ENCODE measurements at places on chromosomes 16 and 17.

GRCh38 chr16:57504001-57504400, 17.7 kb upstream of the DOK4 start:
- DNase-seq = no peak

GRCh38 chr17:28398280-28398981, 7.6 kb downstream of the SLC46A1 start:
- no peak for DNase-seq

- DNase-seq = no peak
Measured at GRCh38 chr16:56613706-56614105, 5.3 kb downstream of the MT2A start.

DNA sequence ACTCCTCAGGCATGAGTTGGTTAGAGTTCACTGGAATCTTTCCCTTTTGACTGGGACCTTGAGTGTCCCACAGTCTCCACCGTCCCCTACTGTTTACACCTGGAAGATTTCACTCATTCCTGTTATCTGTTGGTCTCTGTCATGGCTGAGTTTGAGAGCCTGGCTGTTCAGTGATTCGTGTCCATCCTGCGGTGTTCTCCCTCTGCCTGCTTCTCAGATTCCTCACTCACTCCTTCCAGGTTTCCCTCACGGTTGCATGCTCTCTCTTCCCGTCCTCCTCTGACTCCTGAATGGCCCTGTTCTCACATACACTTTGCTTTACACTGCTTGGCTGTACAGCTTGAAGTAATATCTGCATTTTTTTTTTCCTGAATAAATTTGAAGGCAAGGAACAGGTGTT, 24.5 kb downstream of the OR1D5 start:
- DNase-seq = no peak

DNA sequence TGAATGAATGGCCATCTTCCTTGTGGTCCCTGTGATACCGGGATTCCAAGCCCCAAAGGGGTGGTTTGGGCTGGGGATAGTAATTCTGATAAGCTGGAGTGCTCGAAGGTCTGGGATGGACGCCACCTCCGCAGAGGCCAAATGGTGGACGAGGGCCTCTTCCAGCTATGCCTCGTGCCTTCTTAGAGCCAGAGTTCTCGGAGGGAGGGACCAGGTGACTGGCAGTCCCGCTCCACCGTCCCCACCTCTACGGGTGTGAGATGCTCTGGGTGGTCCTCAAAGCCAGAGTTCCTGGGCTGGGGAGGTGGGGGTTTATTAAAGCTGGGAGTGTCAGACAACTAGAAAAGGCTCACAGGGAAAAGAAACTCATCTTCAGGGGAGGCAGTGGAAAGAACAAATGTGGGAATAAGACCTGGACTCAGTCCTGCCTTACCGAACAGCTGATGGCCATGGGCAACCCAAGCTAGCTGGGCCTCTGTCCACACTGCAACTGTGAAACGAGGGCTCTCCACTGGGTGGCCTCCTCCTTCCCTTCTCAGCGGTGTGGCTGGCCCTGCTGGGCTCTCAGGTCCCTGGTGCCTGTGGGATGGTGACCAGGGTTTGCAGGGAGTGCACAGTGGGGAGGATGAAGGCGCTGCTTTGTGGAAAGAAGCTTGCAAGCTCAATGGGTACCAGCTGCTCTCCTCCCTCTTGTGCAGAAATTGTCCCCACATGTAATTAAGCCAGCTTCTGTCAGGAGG, 75.2 kb downstream of the N4BP1 start:
- no peak for DNase-seq

GRCh38 chr16:89612415-89613166, 851 bp upstream of the DPEP1 start:
- DNase-seq = no peak

DNA sequence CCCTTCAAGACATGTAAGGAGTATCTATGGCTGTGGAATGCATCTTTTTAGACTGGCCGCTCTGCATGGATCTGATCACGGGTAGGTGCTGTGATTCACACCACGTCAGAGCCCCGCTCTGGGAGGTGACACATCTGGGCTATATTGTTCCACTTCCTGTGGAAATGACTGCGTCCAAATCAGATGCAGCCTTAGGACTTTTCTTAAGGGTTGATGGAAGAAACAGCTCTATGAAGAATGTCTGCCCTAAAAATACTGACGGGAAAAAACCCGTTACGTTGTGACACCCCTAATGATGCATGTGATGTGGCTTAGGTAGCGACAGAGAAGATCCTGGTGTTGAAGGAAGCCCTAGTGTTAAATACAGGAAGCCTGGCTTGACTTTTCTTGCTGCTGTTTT, 12.2 kb downstream of the BANP start:
- DNase-seq = peak; percentile 44

GRCh38 chr17:55005520-55005919, 37.0 kb downstream of the STXBP4 start:
- no peak for DNase-seq

DNA sequence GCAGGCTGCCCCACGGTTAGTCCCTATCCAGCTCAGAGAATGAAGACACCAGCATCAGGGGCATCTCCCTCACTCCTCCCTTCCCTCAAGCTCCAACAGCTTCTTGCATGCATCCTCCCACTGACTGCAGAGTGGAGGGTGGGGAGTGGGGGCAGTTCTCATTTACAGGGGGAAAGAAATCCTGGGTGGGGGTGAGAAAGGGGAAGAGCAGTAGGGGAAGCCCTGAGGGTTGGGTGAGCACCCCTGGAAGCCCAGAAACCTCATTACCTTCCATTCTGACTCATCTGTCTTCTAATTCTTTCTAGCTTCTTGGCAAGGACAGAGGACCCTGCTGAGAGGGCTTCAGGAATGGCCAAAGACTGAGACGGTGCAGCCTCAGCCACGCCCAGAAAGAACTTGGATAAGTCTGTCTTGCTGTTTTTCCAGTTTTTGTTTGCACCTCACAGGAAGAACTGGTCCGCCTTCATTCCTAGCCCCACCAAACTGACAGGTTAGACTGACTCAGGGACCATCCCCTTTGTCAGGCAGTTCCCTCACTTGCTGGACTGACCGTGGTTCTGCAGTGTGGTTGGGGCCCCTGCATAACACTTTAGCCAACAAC, 52.5 kb upstream of the WSB1 start:
- no peak for DNase-seq

DNA sequence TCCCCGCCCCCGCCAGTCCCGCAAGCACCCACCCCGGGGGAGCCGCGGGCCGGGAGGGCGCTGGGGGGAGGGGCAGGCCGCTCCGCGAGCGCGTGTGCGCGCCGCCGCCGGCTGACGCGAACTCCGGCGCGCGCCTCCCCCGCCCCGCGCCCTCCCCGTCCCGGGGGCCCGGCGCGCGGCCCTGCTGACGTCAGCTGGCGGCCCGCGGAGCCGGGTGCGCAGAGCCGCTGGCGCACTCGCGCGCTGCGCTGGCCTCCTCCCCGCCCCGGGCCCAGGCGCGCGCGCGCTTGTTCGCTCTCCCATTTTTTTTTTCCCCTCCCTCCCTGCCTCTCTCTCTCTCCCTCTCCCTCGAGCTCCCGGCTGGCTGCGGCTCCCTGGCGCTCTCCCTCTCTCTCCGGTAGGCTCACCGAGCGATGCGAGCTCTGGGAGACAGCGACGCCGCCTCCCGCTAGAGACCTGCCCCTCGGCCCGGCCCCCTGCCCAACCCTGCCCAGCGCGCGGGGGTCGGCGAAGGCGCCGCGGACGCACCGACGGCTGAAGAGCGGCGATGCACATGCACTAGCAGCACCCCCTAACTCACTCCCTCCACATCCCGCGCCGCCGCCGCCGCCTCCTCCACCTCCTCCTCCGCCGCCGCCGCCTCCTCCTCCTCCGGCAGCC, at the start of gene GNAO1:
TSS of gene GNAO1 (plus strand) at position 334 of the 660 bp plus-strand sequence. CDS start 747 bp downstream, outside the sequence.
- peak; percentile 58 for DNase-seq

DNA sequence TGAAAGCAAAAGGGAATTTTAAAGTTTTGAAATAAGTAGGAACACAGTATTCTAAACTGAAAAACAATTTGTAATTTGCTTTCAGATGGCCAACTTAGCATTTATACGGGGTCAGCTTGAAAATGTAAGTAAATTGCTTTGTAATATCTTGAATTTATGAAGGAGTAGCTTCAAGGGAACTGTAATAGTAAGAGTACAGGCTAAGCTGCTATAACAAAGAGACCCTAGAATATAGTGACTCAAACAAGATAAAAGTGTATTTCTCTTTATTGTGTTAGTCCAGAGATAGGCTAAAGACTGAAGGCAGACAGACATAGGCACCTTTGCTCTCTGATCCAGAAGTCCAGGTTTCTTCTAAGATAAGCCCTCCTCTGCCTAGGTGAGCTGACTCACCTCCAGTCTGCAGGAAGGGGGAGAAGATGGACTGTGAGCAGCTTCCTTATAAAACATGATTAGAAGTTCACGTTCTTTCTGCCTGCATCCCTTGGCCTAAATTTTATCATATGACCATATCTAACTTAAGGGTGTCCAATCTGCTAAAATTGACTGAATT, 3.2 kb downstream of the TTC19 start:
- DNase-seq = no peak

DNA sequence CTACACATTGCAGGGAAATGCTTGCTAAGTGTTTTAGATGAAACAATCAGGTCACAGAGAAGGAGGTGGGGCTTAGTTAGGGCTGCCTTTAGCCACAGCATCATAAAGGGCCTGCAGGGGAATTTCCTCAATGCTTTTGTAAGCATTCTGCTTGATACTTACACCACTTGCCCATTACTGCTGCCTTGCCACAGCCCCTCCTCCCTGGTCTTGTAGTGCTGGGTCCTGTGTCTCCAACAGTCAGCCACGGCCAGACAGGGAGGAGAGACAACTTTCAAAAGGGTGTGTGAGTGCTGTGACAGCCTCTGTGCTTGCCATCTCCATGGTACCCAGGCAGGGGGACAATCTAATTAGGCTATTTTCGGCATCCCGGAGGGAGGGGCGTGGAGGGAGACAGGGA, 111.2 kb downstream of the SHISA9 start:
- no peak for DNase-seq

DNA sequence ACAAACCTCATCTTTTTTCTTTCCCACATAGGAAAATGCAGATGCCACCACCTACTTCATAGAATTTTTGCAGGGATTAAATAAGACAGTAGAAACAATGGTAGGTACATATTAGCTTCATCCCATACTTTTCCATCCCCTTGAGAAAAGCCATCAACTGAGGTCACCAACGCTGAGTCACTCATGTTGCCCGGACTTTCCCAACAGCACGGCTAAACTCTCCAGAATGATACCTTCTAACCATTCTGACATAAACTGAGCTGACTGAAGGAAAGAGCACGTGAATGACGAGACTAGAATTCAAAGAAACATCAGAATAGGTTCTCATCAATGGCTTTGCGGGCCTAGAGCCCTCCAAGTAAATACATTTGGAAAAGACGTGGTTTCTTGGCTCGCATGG, 146.0 kb upstream of the RCVRN start:
- no peak for DNase-seq
